Activated naive CD4-positive, alpha-beta T cell treated with anti-CD3 and anti-CD28 coated beads, Interleukin-2, amount 50 U/mL, for 16 hours (primary cell): ENCODE measurements at places on chromosomes 3 and 15.

GRCh38 chr15:51075364-51075763, 19.3 kb downstream of the TNFAIP8L3 start:
- DNase-seq: no peak

DNA sequence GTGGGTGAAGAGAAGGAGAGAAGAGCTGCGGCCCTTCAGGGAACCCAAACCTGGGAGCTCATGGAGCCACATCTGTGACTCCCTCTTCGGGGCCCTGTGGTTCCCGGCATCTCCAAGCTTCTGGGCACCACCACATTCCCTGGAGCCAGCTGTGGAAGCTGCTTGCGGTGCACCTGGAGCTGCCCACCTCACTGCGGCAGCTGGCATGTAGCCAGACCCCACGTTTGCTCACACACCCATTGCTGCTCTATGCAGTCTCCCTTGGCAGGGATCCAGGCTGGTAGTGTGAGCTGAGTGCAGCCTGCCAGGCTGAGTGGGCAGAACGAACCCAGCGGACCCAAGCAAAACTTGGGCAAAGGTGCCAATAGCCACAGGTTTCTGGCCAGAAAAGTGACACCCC, 16.8 kb upstream of the PLA2G4E start:
- no peak for DNase-seq

DNA sequence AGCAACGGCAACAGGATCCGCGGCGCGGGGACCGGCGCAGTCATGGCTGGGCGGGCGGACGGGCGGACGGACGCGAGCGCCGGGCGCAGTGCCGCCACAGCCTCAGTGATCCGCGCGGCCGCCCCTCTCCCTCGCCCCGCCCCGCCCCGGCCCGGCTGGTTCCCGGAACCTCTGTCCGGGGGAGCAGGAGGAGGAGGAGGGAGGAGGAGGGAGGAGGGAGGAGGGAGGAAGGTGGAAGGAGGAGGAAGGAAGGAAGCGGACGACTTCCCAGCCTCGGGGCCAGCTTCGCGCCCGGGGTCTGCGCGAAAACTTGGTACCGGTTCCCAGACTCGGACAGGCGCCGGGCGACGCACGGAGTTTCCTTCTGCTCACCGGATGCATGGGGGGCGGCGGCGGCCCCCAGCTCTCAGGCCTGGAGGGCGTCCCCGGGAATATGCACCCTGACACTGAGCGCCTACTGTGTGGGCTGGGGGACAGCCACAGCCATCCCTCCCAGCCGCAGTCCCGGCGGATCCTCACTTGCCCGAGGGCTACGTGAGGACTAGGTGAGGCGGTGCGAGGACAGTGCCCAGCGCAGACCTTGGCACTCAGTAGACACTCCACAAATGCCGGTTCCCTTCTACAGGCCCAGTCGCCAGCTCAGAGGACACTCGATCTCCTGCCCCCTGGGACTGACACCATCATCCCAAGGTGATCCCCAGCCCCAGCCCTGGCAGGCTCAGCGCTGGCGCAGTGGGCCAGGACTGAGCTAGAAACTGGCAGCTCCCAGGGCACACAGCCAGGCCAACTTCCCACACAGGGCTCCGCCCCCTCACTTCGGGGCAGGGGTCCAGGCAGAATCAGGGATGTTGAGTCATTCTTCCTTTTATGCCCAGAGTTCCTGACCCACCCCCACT, at the start of gene SHISA5:
Gene SHISA5, minus strand, starts transcription at position 124 of the 896 bp plus-strand sequence. Its CDS starts 80 bp downstream, at position 44.
- peak; percentile 60 for DNase-seq

DNA sequence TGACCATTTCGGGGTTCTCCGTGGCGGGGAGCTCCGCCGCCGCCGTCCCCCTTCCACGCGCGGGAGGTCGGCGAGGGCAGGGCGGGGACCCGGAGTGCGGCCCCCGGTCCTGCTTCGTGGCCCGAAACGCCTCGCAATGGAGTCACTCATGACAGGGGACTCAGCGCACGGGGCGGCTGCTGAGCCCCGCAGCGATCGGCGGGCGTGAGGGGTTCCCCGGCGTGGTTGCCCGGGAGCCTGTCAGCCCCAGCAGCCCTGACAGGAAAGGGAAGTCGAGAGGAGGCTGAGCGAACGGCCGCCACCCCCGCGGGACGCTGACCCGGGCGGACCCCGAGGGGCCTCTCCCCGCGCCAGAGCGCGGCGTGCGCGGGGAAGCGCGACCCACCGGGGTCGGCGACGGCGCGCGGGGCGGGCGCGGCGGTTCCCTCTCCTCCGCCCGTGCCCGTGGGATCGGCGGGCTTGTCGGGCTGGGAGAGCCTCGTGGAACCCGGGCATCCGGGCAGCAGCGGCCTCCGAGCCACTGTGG, 564 bp upstream of the PIGZ start:
- DNase-seq: peak; percentile 43

DNA sequence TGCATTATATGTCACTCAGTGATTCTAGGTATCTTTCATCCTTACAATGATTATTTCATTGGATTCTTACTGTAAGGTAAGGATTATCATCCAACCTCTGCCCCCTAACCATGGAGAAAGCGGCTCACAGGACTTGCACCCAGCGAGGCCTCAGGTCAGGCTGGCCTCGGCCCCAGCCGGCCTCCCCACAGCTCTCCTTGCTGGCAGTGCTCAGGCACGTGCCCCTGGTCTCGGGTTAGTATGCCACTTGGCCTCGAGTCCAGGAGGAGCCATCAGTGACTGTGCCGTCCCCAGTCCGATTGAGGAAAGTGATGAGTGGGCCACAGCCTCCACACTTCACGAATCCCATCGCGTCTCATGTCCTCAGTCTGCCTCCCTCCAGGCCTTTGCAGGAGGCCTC, 35.7 kb upstream of the GABRG3 start:
- DNase-seq: no peak

GRCh38 chr3:183513046-183513706, 42.3 kb downstream of the KLHL6 start:
- no peak for DNase-seq

GRCh38 chr3:50675179-50676030, 678 bp downstream of the DOCK3 start:
- peak; percentile 77 for DNase-seq

- DNase-seq: no peak
Measured at GRCh38 chr3:45024542-45025255, 1.4 kb upstream of the CLEC3B start.

DNA sequence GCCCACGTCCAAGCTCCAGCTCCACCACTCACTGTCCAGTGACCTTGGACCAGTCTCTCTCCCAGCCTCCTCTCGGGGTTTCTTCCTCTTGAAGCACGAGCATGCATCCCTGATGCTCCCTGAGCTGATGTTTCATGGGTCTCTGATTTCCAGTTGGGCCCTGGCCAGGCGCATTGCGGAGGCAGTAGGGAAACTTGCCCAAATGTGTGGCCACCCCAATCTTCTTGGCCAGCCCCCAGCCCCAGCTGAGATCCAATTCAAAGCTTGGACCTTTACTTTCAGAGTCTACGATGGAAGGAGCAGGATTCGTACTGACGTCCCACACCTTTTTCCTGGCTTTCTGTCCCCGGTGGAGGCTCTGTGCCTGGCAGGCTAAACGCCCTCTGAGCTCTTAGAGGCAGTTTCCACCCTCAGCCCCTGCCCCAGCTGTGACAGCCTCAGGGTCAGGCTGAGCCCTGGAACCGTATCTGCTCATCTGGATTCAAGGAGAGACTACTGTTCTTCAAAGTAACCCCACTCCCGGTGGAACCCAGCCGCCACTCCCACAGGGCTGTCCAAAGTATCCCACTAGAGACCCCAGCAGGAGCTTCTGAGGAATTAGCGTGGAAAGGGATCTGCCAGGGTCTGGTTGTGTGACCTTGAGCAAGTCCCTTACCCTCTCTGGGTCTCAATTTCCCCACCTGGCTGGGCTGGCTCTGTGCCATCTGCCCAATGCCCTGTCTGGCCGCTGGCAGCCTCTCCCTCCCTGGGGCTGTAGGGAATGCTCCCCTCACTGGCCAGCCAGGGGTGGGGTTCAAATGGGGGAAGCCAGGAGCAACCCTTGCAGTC, 37.4 kb downstream of the CPN2 start:
- DNase-seq: no peak

GRCh38 chr3:129418041-129418973, 10.1 kb downstream of the EFCAB12 start:
- no peak for DNase-seq

DNA sequence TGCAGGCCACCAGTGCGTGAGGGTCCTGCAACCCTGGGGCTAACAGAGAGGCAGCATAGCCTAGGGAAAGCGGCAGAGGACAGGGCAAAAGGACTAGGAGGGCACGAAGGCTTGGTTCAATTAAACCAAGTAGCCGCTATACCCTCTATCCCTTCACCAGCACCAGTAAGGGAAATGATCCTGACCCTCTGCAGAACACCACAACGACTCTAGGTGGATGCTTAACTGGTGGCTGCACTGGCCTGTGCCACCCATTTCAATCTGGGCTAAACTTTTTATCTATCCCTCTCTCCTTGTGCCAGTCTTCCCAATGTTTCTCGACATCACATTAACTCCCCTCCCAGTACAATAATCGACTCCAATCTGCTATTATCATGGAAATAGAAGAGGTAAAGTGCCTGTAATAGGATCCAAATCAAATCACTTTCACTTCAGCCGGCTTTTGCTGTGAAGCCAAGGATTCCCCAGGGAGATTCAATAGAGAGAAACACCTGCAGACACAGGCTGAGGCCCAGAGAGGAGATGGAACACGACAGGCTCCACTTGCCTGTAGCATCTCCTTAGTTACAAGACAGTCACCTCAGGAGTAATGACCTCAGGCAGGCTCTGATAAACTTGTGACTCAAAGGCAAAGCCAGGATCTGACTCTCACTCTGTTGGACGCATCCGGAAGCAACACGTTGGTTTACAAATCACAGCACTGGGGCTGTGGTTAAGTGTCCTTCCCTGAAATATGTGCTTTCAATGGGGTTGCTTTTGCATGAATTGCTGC, 791.6 kb upstream of the ARRDC4 start:
- no peak for DNase-seq

DNA sequence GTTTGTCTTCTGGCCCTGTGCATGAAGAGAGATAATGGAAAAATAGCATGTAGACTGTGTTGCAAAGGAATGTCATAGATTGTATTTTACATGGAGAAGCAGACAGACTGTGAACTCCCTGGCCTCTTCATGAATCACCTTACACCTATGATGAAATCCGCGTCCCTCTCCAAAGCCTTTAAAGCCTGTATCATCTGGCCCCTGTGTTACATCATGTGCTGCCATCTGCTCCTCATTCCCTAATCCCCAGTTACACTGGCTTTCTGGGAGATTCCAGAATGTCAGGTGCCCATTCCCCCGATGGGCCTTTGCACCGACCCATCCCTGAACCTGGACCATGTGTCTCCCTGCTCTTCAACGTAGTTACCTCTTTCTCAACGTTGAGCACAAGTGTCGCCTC, 190.8 kb downstream of the ADAMTSL3 start:
- DNase-seq: no peak

DNA sequence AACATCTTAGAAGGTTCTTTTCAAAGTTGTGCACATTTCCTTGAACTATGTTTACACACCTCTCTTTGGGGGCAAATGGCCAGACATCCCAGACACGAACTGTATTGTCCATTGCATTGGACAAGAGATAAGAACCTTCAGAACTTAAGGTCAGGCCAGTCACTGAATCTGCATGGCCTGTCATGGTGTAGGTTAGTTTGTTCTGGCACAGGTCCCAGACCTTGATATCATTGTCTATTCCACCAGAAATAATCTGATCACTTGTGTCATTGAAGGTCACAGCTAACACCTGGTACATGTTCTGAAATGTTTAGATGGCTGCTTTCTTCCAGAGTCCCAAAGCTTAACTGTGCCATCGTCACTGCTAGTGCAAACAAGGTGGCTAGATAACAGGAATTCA, 55.7 kb downstream of the KCNAB1 start:
- no peak for DNase-seq

GRCh38 chr3:193046371-193046770, 128.7 kb upstream of the MB21D2 start:
- DNase-seq: no peak

DNA sequence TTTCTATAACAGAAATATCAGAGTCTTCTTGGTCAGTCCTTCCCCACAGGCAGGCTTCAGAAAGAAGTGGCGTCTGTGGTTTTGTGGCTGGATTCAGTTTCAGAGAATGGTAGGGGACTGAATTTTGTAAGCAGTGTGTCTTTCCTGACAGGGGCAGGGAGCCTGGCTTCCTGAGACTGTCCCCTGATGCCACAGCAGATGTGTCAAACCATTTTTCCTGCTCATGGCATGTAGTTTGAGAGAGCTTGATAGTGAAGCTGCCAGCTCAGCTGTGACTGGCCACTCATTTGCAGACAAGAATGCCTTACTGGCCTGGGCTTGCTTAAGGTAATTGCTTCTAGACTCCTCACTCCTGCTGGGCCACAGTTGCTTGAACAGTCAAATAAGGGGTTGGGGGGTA, 26.4 kb downstream of the LARS2 start:
- DNase-seq: no peak

GRCh38 chr15:41502795-41503668, 9.4 kb downstream of the ITPKA start:
- DNase-seq: no peak

DNA sequence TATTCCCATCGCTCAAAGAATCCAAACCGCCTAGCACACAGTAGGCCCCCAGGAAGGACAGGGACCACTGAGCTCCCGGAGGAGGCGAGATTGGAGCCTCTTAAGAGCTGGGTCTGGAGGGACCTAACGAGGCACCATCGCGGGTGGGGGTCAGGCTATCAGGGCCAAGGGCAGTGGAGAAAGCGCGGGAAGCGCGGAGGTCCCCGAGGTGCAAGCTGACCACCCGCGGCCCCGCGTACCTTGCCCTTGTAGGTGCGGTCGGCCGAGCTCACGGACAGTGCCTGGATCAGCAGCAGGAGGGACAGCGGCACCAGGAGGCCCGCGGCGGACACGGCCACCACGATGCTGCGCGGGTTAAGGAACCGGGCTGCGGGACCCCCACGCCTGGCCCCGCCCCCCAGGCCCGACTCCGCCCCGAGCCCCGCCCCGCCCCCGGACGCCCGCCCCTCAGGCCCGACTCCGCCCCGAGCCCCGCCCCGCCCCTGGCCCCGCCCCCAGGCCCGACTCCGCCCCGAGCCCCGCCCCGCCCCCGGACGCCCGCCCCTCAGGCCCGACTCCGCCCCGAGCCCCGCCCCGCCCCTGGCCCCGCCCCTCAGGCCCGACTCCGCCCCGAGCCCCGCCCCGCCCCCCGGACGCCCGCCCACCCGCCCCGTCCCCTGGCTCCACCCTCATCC, 3.9 kb downstream of the ZDHHC19 start:
- no peak for DNase-seq

DNA sequence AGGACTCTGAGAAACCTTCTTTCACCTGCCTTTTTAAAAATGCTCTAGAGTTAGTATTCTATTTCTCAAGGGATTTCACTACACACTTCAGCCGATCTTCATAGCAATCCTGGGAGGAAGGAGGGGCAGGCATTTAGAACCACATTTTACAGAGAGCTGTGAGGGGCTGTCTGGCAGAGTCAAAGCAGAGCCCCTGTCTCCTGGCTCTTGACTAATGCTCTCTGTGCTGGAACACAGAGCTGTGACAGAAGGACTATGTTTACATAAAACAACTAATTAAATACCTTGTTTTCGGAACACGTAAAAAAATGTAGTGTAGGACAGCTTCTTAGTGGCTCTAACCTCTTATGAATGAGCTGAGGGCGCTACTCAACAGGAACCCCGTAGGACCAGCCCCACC, 7.6 kb upstream of the SPTBN5 start:
- DNase-seq: no peak

- DNase-seq: no peak
Measured at GRCh38 chr3:39671116-39671515, 138.3 kb upstream of the MYRIP start.

- DNase-seq: no peak
Measured at GRCh38 chr15:98727115-98728040, 79.0 kb downstream of the IGF1R start.

- DNase-seq: no peak
Measured at GRCh38 chr15:91912336-91912735, 58.8 kb downstream of the SLCO3A1 start.

GRCh38 chr3:28207000-28207733, 34.3 kb upstream of the CMC1 start:
- no peak for DNase-seq
